ENCODE measurements at places on chromosomes 3 and 15.

GRCh38 chr3:30297112-30297511, 309.3 kb upstream of the TGFBR2 start:
- DNase-seq, result no peak

- DNase-seq, result no peak
Measured at GRCh38 chr3:100075196-100075595, 39.1 kb downstream of the FILIP1L start.

DNA sequence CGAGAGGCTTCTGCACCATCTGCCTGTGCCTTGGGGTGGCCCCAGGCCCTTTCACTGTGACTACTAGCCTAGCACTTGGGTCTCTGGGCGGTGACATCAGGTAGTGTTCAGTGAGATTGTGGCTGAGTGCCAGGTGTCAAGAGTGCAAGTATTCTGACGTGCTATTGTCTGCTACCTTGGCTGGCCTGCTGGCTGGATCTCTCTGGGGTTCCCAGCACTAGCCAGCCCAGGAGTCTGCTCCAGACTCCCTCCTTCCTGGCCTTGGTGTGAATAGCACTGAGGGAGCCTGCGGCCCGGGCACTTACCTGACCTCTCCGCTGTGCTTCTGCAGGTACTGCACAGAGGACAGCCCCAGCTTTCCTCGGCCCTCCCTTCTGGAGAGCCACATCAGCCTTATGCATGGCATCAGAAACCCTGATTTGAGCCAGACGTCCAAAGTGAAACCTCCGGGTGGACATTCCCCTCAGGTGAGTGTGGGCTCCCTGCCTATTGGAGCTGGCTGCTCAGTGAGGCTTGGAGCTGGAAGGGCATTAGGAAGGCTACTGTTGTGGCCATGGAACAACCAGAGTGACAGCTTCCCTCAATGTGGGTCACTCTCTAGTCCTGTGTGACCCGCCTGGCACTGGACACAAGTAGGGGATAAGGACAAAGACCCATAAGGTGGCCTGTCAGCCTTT, 17.5 kb upstream of the ALPK3 start:
- DNase-seq, result no peak

DNA sequence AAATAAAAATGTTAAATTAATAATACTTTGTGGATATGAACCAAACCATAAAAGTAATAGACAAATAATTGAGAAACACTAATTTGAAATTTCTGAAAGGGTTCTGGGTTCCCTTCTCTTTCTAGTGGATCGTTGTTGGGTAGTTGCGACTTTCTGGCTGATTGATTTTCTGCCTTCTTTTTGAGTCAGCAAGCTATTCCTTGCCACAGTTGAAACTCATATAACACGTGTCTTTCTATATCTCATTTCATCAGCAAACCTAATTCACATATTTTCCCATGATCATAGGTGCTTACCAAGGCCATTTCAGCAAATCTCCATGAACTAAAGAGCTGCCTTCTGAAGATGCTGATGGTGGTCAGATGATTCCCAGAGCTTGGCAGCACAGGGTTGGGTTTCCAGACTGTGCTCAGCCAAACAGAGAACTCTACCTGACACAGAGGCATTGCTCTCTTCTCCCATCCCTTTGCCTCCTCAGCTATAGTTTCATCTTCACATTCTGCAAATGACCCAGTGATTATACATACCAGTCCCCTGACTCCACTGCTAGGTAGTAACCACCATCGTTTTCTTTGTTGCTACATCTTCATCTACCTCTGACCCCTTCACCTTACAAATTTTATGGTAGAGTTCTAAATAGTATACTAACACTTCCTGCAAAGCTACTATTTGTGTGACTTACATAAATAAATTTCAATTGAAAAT, 383.9 kb upstream of the DPH6 start:
- no peak for DNase-seq

- DNase-seq, result no peak
Measured at GRCh38 chr15:69921626-69922619, 175.8 kb downstream of the TLE3 start.

- DNase-seq, result peak; percentile 69
Measured at GRCh38 chr3:160006282-160007163, 17.9 kb downstream of the IL12A start.

DNA sequence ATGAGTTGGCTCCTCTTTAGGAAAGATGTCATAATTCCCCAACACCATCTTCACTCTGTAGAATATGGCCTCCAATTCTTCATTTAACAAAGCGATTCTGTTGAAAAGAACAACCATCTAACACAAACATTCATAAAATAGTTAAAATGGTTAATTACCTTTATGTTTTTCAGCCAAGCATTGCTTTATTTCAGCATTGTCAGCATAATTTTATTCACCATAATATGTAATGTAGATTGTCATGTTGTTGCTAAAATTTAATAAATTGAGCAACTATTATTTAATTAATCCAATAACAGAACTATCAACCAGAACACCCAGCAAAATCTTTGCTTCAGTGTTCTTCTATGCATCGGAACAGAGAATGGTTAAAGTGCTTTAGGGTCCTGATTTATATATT, 46.2 kb upstream of the EPHA3 start:
- DNase-seq, result no peak

DNA sequence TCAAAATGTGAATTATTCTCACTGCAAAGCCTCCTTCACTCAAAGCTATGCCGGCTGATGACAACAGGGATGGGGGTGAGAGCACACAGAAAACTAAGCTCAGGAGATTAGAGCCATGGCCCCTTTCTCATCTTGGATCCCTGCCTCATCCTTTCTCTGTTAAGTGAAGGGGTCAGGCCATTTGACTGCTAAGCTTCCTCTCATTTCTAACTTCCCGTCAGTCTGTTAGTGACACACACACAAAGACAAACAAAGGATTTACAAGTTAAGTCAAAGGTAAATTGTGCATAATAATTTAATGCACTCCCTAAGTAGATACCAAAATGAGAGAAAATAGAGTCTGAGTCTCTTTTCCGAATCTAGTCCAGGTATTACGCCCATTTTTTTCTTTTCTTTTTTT, 1.2 kb downstream of the SS18L2 start:
- DNase-seq, result no peak

- no peak for DNase-seq
Measured at GRCh38 chr3:105837143-105837740, 31.6 kb downstream of the CBLB start.

GRCh38 chr15:90642464-90643300, 74.5 kb upstream of the BLM start:
- no peak for DNase-seq

DNA sequence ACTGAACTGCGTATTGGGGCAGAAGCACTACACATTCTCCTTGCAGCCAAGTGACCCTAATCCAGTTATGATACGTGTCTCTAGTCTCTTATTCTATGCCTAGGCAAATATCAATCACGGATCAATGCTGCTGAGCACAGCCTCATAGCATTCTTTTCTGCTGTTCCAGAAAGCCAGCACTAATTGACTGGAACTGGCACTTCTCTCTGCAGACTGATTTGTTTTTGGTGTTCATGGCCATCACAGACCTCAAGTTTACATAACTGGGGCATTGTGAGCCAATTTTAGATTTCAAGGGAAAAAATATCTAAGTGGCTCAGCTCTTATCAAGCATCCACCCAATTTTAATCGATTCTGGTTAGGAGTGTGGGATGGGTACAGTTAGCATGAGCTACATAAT, 37.9 kb downstream of the GLDN start:
- no peak for DNase-seq

- peak; percentile 13 for DNase-seq
Measured at GRCh38 chr3:120622870-120623726, 27.0 kb downstream of the NDUFB4 start.

DNA sequence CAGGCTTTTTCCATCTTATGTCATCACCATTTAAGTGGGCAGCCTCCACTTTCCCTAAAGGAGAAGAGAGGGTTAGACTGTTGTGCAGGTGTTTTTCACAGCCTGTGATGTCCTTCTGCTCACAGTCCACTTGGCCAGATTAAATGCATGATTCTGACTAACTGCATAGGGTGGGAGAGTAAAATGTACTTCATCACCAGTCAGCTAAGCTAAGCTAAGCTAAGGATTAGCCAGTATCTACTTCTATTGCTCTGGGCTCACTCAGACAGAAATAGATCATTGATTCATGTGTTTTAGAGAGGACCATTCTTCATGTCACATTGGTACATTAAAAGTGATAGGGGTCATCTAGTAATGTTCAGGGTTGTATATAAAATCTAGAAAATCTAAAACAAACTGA, 1013.1 kb downstream of the NTRK3 start:
- DNase-seq, result no peak

GRCh38 chr3:35723480-35724097, 84.3 kb downstream of the ARPP21 start:
- no peak for DNase-seq

DNA sequence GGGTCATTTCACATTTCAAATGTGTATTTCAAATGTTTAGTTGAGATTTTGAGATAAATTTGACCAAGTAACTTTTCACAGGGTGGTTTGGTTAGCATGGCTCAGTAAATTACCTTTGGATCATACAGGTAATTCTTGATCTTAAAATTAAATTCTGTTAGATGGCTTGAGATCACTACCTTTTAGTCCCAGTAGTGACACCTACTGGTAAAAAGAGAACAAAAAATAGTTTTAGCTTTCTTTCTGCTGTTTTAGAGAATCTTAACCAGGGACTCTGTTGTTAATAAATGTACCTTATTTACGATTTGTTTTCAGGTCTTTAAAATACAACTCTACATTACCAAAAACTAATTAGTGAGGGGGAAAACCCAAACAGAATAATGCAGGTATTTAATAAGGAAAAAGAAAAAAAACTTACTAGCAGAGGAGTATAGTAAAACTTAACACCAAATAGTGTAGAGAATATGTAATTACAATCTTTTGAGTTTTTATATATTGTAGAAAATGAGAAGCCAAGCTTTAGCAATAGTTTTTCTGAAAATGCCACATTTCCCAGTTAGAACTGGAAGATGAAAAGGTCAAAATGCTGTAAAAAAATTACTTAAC, 620.3 kb upstream of the AGTR1 start:
- peak; percentile 45 for DNase-seq

DNA sequence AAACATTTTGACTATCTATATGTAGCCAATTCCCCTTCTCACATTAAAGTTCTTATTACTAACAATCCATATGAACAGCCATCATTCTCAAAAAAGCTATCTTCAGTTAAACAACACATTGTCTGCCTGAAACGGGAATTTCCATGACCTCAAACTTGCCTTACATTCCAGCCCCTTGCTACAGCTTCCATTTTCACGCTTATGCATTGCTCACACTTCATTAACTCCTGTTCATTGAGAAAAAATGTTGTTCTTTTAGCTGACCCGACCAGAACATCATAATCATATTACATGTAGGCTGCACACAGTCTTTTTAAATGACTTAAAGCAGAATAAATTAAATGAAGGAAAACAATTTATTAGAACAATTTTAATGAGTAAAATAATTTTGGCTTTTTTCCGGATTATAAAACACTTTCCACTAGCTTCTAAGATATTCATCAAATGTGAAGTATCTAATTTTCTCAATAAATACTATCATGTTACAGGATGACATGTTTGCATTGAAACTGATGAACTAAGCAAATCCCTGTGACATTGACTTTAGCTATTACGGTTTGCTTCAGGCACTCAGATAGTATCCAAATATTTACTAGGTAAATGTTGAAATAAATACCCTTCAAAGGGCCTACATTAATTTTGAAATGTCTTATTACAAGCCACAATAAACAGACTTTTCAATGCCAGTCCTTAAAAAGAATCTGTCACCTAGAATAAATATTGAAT, 49.9 kb downstream of the P3H2 start:
- peak; percentile 55 for DNase-seq

GRCh38 chr15:58330741-58331559, 100.8 kb upstream of the LIPC start:
- no peak for DNase-seq

DNA sequence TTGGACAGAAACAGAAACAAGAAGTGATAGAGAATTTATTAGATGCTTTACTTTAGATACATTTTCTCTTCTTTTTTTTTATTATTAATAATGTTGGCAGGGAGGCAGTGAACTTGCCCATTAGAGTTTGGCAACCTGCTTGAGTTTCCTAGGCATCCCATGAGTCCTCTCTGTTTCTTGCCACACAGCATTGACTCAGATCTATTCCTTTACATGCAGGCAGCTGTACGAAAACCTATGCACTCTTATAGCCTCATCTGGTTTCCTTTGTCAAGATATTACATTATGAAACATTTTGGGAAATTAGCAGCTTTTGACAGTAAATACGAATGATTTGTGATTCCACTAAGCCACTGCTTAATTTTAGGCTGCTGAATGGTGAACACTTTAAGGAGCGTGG, 23.3 kb downstream of the IL1RAP start:
- DNase-seq, result no peak

DNA sequence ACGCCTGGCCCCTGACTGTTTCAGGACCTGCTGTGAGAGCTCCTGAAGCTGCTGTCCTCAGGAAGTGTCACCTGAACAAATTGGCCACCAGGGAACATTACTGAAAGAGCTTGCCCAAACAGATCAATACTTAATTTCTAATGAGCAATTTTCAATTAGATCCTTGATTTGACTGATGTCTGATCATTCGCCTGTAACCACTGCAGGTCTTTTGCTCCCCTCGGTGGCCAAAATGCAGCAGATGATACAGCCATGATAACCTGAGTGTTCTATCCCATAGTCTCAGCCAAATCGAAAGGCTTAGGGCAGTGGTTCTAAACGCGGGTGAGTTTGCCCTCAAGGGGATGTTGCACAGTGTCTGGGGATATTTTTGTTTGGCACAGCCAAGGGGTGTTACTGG, 57.6 kb upstream of the MEX3B start:
- DNase-seq, result no peak

DNA sequence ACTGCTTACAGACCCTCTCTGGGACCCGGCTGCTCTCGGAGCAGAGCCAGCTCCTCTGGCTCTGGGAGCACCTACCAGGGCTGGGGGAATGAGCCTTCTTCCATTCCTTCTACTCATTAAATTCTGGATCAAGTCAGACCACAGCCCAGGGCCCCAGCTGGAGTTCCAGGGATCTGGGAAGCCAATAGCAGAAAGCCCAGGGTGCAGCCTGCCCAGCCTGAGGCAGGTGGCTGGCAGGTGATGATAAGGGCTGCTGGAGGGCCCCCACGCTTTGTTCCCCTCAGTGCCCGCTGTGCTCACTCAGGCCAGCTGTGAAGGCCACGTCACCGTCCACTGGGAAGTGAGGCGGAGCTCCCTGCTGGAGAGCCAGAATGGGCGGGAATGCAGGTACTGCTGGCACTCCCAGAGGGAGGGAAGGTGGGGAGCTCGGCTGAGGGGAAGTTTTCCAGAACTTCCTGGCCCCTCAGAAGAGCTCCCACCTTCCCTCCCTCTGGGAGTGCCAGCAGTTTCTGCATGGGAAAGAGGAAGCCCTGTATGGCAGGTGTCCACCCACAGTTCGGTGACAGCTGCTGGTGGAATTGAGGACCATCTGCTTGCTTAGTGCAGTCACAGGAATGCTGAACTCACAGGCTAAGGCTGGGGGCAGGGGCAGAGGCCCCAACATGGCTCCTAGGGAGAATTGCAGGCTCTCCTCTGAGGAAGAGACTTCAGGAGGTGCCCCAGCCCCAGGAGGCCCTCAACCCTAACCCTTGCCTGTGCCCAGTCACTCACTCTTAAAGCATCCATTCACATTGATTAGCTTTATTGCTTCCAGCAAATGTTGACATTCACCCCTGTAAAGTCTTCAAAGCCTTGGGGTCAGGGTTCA, 12.6 kb upstream of the RTP3 start:
- DNase-seq, result no peak
